EH (cell line): ENCODE measurements at places on chromosomes 3 and 15.

GRCh38 chr3:33458446-33458845 lies 18.2 kb upstream of the UBP1 start:
- no peak for DNase-seq

DNA sequence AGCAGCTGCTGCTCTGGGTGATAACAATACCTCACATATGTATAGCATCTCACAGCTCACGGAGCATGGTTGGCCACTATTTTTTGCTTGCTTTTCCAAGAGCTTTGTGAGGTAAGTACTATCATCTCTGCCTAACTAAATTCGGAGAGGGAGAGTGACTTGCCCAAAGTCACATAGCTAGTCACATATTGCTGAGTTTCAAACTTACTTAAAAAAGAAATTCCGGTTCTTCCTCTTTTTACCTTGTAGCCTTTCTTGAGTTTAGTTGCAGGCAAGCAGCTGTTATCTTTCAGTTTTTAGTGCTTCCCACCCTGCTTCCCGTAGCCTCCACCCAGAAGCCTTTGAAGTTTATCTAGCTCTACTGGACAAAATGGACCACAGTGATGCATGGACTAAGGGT lies 309.2 kb downstream of the PDCD6IP start:
- no peak for DNase-seq

- DNase-seq, result no peak
Observed at GRCh38 chr3:122755491-122755890, 38.1 kb downstream of the HSPBAP1 start.

- DNase-seq, result no peak
Observed at GRCh38 chr3:72258361-72259141, 473.6 kb upstream of the PROK2 start.

DNA sequence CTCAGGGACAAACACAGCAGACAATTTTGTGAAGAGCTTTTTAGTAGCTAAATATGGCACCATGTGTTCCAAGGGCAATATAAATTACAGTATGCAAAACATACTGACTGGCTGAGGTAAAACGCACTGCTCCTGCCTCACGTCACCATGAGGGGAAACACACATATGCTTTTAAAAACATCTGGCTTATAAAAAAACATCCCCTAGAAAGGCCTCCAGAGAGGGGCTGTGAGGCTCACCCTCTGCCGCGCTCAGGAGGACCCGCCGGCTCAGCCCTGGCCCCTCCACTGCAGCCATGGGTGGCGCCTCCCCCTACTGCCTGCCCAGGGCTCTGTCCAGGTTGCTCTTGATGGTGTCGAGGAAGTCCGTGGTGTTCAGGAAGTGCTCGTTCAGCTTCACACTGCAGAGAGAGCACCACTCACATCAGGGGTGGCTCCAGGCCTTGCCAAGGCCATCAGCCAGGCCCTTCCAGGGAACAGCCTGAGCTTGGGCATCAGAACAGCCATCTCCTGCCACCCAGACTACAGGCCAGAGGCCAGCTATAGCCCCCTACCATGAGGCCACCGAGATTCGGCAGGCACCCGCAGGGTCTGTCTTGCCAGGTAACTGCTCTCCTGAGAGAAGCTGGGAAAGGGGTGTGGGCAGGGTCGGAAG lies 18.2 kb downstream of the IDH2 start:
- DNase-seq, result no peak

GRCh38 chr3:75983609-75984290 lies 198.4 kb upstream of the ZNF717 start:
- DNase-seq, result no peak

- no peak for DNase-seq
Observed at GRCh38 chr15:40054605-40054854, 15.5 kb upstream of the SRP14 start.

GRCh38 chr3:6524479-6524878 lies 336.4 kb upstream of the GRM7 start:
- no peak for DNase-seq

DNA sequence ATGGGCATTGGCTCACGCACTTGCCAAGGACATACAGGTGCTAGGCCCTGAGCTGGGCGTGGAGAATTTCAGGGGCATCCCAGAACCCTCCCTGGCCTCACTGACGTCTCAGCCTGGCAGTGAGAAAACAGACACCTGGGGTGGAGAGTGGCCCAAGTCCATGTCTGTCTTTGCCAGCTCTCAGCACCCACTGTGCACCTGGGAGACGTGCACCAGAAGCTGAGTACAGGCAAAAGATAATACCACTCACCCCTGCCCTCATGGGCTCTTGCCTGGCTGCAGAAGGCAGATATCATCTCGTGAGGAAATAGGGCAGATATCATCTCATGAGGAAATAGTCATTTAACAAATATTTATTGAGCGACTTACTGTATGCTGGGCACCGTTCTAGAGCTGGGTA lies 8.0 kb downstream of the LOXL1 start:
- DNase-seq, result peak; percentile 45

DNA sequence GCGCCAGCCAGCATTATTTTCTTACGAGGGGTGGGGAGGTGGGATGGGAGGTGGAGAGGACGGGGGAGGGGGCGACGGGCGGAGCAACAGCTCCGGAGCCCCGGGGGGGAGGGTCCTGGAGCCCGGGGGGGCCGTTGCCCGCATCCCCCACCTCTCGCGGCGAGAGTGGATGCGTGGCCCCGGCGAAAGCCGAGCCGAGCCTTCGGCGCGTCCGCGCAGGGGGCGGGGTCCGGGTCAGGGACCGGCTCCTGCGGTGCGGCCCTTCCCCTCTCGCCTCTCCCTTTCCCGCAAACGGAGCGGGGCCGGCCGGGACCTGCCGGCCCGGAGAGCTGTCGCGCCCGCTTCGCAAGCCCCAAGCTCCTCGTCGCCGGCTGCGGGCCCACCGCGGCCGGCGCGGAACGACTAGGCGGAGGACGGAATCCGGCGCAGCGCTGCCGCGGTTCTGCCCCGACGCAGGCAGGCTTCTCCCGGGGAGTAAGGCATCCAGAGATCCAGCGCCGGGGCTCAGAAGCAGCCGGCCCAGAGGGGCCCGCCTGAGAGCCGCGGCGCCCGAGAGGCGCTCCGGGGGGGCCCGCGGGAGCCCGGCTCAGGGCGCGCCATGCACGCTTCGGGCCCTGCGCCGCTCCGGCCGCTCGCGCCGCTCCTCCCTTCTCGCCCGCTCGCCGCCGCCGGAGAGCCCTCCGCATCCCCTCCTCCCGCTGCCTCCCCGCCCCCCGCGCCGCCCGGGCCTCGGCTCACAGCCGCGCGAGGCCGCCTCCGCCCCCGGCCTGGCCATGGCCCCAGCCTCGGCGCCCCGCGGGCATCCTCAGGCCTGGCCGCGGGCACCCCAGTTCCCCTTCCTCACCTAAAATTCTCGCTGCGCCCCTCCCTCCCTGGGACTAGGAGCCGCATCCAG lies 459 bp upstream of the ADCY5 start:
- DNase-seq, result peak; percentile 32

- DNase-seq, result no peak
Observed at GRCh38 chr3:127748754-127749327, 73.5 kb downstream of the MGLL start.

DNA sequence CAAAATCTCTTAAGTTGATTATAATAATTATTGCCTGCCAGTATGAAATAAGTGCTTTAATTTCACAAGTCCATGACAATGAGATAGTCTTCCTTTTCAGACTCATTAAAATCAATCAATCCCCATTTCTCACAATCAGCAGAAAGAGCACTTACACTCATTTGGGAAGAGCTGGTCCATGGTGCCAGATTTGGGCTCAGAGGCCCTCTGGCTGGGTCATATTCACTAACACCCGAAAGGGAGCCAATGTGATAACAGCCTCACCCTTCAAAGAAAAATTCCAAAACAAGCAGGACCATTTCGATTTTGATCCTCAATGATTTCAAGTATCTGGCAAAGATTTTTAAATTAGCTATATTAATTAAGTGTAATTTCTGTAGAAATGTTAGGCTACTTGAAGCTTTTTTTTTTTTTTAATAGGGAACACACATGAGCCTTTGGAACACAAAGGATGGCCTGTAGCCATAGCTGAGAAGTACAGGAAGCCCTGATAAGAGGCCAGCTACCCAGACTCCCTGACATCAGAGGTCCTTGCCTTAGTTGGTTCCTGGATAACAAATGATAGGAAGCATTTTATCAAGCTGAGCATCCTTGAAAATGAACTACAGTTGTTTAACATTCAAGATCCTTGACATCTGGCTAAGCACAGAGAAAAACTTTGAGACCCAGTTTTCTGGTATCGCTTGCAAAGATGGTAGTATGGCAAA lies 17.1 kb downstream of the MCF2L2 start:
- DNase-seq, result no peak

DNA sequence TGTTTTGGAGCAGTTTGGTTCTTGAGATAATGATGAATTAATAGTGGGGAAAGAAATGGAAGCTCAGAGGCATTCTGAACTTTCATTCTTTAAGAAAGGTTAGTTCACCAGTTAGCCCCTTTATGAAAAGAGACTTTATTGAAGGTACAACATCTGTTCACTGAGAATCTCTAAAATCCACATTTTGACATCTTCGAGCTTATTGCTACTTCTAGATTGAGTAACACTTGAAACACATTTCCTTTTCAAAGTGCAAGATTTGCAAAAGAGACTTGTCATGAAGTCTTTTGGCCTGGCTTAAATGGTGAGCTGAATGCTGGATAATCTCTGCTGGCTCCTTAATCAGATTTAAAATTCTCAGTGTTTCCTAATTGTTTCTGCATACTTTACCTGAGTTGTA lies 42.3 kb downstream of the RAB8B start:
- no peak for DNase-seq
